Aorta (tissue), 5 donors: ENCODE measurements at places on chromosomes 12 and 14. TPM values are rescaled to one million over a fixed set of nuclear protein-coding genes. Genes with fewer than 3 reads are reported as not detected.

GRCh38 chr14:67889455-67889854 lies 69.9 kb downstream of the RAD51B start:
- no peak for DNase-seq

DNA sequence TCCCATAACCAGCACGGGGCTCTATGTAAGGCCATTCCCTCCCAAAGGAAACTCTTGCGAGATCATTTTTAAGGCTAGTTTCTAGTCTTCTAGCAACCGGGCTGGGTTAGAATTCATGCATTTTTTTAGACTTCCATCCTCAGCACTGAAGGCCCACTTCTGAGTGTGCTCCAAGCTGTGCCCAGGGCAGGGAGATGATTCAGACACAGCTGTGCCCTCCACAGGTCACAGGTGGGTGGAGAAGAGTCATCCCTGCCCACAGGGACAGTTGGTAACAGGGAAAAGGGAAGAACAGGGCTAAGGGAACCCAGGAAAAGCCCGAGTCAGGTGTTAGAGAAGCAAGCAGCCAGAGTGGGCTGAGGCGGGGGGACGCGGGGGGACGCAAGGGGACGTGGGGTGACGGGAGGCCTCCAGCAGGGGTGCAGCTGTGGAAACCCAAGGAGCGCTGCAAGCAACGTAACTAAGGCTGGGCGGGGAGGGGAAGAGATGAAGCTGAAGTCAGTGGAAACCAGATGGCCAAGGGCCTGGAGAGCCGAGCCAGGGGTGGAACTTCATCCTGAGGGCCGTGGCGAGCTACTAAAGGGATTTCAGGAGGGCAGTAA lies 27.2 kb upstream of the PPP2R5C start:
- DNase-seq = no peak

GRCh38 chr14:94451091-94451771 lies 1.4 kb downstream of the SERPINA11 start:
- DNase-seq = no peak

GRCh38 chr12:121530600-121531355 lies 50.0 kb downstream of the KDM2B start:
- DNase-seq = peak; percentile 86

GRCh38 chr12:78418919-78419318 lies 445.7 kb upstream of the SYT1 start:
- DNase-seq = no peak

- no peak for DNase-seq
Observed at GRCh38 chr14:69580009-69580577, 5.4 kb upstream of the CCDC177 start.

GRCh38 chr14:102462391-102462790 lies 47.2 kb downstream of the ANKRD9 start:
- peak; percentile 20 for DNase-seq

- peak; percentile 95 for DNase-seq
Observed at GRCh38 chr14:68824517-68825347, 31.9 kb upstream of the ZFP36L1 start.

- DNase-seq = no peak
Observed at GRCh38 chr14:38901791-38902190, 201.2 kb downstream of the SEC23A start.

DNA sequence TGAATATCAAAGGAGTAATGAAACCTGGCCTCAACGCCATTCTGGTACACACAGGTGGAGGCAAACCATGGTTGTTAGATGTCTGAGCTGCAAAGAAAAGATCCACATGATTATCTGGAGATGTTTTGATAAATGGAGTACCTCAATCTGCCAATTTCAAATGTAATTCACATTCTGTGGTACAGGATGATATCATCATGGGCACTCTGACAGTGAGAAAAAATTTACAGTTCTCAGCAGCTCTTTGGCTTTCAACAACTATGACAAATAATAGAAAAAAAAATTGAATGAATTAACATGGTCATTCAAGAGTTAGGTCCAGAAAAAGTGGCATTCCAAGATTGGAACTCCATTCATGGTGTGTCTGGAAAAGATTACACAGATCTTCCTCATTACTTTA lies 17.3 kb downstream of the TMED8 start:
- no peak for DNase-seq

GRCh38 chr14:86766469-86766868 lies 1226.5 kb downstream of the GALC start:
- DNase-seq = no peak

GRCh38 chr14:104754213-104754851 lies 1.4 kb downstream of the SIVA1 start:
- DNase-seq = no peak

DNA sequence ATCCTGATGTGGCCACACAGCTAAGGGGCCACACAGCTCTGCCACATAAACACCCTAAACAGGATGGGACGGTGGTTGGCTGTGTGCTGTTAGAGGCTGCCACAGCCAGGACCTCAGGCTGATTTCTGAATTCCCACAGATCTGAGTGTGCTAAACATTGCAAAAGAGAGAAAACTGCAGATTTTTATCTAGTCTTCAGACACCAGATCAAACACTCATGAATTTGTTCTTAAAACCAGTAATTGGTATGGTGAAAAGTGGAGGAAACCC lies 190.7 kb downstream of the MON2 start:
- DNase-seq = no peak

GRCh38 chr12:119825262-119825661 lies 51.9 kb downstream of the CIT start:
- no peak for DNase-seq

DNA sequence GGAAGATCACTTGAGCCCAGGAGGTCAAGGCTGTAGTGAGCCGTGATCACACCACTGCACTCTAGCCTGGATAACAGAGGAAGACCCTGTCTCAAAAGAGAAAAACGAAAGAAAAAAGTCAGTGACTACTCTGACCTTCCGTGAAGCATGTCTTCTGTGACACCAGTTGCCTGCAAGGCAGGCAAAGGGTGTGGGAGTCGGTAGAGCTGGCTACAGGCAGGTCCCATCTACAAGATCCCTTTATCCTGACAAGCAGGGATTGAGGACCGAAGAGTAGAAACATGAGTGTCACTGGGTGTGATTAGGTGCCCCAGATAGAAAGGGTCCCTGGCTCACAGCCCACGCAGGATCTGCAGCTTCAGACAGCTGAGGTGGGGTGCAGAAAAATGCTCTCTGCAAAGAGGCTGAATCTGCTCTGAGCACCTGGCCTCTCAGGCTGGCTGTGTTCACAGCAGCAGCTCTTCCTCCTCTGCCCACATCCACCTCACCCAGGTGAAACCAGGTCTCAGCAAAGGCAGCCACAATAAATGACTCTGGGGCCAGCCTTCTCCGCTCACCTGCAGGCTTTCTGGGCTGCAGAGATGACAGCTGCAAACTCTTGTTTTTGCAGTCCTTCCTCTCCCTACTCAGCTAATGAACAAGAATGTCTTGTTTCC lies 28.6 kb upstream of the HSP90B1 start:
- DNase-seq = no peak

DNA sequence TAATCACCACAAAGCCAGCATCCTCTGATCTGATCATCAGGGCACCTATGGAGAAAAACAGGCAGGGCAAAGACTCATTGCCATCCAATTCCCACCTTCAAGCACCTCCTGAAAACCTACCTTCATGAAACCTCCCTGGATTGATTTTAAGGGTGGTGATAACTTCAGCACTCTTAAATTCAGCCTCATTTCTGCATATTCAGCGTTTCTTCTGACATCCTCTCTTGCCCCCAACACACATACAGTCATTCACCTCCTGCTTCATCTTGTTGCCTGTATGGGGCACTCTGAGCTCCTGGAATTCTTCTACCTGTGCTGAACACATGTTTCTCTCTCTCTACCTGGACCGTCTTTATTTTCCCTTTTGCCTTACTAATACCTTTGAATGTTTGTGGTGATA lies 6.9 kb downstream of the FGF23 start:
- DNase-seq = no peak

GRCh38 chr14:68564191-68564825 lies 228.6 kb downstream of the ZFP36L1 start:
- no peak for DNase-seq

- no peak for DNase-seq
Observed at GRCh38 chr14:22692194-22692593, 48.0 kb upstream of the OR6J1 start.

The CISTR gene
- total RNA-seq = not detected

The PHLDA1 gene
- total RNA-seq = 25.9 TPM

The KRT85 gene
- not detected for total RNA-seq
